ENCODE measurements at places on chromosomes 7 and 10.
A peak's percentile ranks its signal among the peaks of the same experiment; 100 is the strongest.

DNA sequence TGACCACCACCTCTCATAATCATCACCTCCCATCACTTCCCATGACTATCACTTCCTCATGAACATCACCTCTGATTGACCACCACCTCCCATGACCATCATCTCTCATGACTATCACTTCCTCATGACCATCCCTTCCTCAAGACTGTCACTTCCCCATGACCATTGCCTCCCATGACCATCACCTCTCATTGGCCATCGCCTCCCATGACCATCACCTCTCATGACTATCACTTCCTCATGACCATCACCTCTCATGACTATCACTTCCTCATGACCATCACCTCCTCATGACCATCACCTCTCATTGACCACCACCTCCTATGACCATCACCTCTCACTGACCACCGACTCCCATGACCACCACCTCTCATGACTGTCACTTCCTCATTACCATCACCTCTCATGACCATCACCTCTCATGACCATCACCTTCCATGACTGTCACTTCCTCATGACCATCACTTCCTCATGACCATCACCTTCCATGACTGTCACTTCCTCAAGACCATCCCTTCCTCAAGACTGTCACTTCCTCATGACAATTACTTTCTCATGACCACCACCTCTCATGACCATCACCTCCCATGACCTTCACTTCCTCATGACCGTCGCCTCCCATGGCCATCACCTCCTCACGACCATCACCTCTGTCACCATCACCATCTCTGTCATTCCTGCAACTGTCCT is 51.6 kb downstream of the PDGFA start:
- no peak for DNase-seq

DNA sequence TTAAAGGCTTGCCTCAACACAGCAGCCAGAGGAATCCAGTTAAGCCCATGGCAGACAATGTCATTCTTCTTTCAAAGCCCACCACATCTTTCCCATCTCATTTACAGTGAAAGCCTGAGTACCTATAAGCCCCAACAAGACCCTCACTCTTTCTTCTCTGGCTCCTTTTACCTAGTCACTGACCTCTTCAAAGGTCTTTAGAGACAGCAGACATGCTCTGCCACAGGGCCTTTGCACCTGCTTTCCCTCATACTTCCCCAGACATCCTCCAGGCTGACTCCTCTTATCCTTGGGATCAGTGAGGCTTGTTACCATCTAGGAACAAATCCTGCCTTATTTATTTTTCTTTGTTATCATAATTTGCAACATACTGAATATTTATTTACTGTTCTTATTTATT is 17.8 kb downstream of the HYAL4 start:
- DNase-seq, result no peak

DNA sequence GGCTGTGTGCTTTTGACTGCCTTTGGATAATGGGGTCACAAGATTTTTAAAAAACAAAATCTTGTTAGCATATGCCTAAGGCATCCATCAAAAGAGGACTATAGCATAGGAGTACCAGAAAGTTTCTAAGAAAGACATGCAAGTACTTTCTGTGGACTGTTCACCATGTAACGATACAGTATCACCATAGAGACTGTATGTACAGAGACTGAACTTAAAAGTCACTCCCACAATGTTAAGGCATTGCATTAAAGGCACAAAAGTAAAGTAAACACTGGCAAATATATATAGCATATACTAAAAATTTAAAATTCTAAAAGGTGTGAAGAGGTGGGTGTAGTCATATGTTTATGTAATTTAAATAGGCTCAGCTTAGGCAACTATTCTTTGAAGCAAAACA is 190.9 kb downstream of the IMMP2L start:
- no peak for DNase-seq

DNA sequence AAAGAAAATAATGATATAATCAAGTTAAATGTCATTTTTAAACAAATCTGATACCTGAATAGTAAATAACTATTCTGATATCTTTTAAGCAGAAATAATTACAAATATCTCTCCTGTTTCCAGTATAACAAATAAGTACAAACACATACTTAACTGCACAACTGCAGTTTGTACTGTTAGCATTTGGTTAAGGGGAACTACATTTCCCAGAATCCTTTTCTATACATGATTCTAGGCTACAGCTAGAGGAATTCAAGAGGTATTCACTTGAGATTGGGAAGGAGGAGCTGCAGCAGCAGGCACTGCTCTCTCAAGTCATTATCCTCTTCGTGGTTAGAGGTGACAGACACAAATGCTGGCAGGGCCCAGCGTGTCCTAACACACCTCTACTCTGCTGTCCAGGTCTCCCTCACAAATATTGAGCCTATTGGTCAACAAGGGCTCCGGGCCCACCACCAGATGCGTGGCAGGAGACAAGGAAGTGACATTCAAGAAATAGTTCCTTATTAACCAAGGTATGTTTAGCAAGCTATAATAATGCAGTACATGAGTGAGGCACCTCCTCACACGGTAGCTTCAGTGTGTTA is 255.1 kb upstream of the MKLN1 start:
- no peak for DNase-seq

DNA sequence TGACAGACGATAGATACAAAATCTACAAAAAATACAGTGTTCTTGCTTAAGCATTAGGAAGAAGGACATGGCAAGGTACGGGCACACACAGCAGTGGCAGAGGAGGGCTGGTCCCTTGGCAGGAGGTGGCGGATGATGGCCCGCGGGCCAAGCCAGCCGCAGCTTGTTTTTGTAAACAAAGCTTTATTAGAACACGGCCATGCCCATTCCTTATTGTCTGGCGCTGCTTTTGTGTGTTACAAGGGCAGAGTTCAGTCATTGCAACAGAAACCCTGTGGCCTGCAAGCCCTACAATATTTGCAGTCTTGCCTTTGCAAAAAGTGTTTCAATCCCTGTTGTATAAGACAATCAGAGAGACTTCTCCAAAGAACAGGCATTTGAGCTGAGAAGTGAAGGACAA is 30.7 kb downstream of the FGFR2 start:
- no peak for DNase-seq

DNA sequence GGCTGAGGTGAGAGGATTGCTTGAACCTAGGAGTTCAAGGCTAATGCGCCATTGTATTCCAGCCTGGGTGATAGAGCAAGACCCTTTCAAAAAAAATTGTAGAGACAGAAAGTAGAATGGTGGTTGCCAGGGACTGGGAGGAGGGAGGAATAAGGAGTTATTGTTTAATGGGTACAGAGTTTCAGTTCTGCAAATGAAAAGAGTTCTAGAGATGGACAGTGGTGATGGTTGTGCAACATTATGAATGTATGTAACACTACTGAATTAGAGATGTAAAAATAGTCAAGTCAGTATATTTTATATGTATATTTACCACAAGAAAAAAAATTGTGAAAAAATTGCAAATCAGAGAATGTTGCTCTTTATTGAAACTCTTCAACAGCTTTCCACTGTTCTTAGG is 266.5 kb upstream of the NPY start:
- DNase-seq, result no peak

- no peak for DNase-seq
These were observed 955 bp downstream of the DUS4L start for GRCh38 chr7:107564553-107565298.

GRCh38 chr10:19811540-19811939 is 4.7 kb upstream of the PLXDC2 start:
- DNase-seq, result no peak

- no peak for DNase-seq
These were observed 706 bp downstream of the BUB3 start for GRCh38 chr10:123154711-123155505.

GRCh38 chr7:2521952-2522591 is 2.5 kb downstream of the LFNG start:
- peak; percentile 56 for DNase-seq

DNA sequence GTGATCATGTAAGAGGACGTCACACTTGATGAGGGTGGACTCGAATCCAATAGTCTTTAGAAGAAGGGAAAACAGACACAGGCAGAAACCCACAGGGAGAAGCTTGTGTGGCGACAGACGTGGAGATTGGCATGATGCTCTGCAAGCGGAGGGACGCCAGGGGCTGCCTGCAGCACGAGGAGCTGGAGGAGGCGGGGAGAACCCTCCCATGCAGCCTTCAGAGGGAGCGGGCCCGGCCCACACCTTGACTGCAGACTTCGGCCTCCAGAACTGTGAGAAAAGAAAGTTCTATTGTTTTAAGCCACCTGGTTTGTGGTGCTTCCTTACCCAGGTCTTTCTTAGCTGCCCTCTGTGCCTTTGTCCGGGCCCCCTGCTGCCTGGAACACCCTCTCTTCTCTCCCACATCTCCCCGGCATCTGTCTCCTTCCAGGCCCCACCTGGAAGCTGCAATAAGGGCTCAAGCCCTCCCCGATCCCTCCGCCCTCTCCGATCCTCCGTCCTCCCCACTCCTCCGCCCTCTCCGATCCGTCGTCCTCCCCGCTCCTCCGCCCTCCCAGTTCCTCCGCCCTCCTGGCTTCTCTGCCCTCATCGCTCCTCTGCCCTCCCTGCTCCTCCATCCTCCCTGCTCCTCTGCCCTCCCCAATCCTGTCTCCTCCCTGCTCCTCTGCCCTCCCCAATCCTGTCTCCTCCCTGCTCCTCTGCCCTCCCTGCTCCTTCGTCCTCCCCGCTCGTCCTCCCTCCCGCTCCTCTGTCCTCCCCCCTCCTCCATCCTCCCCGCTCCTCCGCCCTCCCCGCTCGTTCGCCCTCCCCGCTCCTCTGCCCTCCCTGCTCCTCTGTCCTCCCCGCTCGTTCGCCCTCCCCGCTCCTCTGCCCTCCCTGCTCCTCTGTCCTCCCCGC is 17.4 kb upstream of the PRKAG2 start:
- DNase-seq, result no peak

DNA sequence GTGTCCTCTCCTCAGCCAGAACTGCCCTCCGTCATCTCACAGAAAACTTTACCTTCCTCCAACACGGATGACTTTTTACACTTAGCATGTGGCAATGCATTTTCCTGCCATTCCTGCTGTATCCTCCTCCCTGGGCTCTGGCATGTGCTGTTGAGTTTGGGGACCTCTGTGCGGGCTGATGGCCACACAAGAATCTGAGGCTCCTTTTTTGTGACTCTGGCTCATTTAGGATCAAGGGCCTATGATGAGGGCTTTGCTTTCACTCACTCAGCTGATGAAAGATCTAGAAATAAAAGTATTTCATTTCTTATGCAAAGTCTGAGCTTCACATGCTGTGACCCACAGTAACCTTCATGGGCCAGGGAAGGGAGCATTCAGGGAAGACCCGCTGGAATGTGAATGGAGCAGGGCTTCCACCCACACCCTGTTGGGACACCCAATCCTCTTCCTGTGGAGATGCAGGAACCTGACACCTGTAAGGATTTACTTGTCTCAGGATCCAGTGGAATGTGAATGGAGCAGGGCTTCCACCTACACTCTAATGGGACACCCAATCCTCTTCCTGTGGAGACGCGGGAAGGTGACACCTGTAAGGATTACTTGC is 500.3 kb upstream of the MKI67 start:
- no peak for DNase-seq

DNA sequence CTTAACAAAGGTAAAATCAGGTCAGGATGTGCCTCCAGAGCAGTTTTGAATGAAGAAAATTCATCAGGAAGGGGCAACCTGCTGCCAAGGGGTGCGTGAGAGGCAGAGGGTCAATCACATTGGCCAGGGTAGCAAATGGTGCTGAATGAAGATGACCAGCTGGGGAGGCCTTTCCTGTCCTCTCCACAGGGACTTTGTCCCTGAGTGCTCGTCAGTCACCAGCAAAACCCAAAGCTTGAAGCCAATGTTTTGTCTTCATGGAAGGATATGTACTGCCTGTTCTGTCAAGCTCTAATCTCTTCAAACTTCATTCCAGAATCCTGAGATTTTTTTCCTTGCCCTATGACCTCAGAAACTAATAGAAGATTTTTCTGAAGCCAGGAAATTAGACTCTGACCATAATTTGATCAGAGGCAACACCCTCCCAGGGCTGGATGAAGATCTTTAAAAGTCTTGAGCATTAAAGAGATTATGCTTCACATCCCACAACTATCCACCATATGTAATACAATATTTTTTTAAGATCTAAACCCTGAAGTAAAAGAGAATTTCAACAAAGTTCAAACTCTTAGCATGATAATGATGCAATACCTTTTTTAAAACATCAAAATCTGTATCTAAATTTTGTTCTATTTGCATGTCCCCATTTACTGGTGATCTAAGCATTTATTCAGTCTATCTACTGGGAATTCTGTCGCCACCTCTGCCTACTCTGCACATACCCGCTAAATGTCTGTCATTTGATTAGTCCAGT is 243.0 kb downstream of the SNX13 start:
- DNase-seq, result no peak

DNA sequence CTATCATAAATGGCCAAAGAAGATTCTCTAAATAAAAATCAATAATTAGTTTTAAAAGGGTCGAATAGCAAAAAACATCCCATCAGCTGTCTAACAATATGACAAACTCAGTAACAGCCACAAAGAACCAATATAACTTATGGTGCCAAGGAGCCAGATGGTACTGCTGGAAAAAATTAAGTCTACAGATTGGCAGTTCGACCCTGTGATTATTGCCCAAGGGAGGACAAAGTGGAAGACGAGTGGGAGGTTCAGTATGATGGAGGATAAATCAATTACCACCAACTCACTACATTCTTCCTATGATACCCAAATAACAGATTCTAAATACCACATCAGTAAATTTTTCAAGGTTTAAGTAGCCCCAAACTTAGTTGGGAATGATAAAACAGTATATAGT is 49.0 kb downstream of the SKAP2 start:
- DNase-seq, result no peak

GRCh38 chr10:78934532-78934898 is 134.3 kb upstream of the ZMIZ1 start:
- no peak for DNase-seq

DNA sequence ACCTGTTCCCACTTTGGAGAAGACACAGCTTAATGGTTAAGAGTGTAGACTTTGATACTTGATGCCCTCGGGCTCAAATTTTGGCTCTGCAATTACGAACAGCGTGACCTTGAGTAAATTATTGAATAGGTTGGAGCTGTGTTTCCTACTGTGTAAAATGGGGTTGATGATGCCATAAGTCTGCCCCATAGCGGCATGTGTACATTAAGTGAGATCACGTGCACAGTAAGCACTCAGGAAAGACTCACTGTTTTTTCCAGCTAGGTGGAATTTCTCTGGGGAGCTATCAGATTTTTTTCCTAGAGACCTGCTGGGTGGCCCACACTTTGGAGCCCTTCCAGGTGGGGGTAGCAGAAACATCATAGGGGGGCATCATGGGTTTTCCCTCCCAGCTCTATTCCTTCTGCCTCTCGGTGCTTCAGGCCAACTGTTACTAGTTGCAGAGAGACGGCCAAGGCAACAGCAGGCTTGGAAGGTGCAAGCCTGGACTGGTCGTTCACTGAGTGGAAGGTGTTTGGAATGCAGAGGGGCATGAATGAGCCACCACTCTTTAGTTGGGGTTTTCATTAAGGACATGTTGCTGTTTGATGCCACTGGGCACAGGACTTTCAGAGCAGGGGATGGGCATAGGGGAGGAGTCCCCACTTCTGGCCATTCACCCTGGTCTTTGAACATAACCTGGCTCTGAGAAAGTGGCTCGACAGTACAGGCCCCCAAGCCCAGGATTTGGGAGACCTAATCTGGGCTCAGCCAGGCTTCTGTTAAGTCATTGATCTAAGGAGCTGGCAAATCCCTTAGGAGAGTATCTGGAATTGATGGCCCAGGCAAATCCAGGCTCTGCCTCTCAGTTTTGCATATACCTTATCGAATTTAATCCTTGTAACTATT is 64.0 kb downstream of the SYPL1 start:
- DNase-seq, result no peak

- no peak for DNase-seq
These were observed 117.8 kb upstream of the MYO3A start for GRCh38 chr10:25815999-25816768.

- no peak for DNase-seq
These were observed 4.6 kb downstream of the HSPA12A start for GRCh38 chr10:116737627-116738327.
